ENCODE measurements at places on chromosomes 1 and 21.

- no peak for DNase-seq
These were observed 444.0 kb downstream of the SMYD3 start for GRCh38 chr1:246063013-246063616.

DNA sequence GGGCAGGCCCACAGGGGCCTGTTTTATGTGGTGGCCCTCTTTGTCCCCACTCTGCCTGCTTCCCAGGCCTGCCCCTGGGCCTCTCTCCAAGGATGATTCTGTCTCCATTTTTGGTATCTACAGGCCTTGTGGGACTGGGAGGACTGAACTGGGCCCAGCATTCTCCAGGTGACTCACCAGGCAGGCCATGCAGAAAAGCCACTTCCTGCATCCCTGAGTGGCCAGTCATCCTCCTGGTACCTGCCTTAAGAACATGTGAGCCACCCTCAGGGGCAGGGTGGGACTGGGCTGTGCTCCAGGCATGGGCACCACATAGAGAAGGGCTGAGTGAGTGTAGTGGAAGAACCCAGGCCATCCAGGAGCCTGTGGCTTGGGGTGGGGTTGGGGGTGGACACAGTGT, 20.0 kb upstream of the BCAR3 start:
- DNase-seq, result no peak

DNA sequence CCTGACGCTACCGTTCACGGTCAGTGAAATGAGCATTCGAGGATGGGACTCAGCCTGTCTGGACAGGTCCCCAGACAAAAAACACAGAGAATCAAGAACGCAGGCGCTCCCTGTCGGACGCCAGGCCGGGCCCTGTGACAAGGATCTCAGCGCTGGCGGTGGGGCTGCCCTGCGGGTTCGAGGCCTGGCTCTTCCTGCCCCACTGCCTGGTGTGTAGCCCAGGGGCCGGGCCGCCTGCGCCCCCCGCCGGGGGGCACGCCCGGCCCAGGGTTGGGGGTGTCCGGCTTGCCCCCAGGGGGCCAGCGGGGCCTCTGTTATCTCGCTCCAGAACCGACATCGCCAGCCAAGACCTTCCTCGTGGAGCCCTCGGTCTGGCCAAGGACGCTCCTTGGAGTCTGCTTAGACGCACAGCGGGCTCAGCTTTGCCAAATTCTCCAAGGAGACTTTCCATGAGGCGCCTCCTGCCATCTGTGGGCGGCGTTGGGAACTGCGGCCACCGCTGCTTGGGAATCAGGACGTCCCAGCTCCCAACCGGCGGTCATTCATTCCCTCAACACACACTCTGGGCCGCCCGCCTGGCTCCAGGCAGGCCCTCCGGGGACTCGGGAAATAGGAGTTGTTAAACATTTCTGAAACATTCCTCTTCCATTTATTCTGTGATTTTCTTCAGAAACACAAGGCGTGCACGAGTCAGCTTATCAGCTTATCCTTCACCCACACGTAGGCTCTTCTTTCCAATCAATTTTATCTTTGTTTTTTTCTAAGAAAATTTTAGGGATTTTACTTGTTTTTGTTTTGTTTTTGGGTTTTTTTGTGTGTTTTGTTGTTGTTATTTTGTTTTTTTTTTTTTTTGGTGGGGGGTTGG, 11.3 kb upstream of the RIPK4 start:
- DNase-seq, result no peak

- DNase-seq, result no peak
These were observed 8.3 kb downstream of the SFPQ start for GRCh38 chr1:35184495-35185199.

DNA sequence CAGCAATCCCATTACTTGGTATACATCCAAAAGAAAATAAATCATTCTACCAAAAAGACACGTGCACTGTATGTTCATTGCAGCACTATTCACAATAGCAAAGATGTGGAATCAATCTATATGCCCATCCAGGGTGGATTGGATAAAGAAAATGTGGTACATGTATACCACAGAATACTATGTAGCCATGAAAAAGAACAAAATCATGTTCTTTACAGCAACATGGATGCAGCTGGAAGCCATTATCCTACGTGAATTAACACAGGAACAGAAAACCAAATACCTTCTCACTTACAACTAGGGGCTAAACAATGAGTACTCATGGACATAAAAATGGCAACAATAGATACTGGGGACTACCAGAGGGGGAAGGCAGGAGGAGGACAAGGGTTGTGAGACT, 147.3 kb downstream of the TIAM1 start:
- no peak for DNase-seq

GRCh38 chr1:214361636-214362035, 80.7 kb downstream of the SMYD2 start:
- no peak for DNase-seq

DNA sequence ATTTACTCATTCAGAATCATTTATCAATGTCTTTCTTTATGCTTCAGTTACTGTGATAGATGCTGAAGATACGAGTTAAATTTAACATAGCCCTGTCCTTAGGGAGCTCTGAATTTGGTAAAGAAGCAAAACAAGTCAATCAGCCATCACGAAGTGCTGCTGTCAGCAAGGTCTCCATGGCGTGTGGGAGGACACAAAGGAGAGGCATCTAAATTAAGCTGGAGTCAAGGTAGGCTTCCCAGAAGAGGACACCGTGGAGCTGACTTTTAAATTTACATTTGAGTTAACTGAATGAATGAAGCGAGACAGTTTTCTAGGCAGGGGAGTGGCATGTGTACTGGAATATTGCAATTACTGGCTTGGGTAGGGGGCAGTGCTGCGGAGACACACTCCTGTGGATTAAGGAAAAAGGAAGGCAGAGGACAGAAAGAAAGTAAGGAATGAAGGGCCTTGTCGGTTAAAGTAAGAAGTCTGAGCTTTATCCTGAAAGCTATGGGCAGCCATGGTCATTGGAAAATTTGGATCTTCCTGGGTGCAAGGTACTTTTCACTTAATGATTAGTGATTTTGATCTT, 41.3 kb upstream of the C1orf87 start:
- DNase-seq, result no peak

- DNase-seq, result no peak
These were observed 897.2 kb downstream of the ADGRL2 start for GRCh38 chr1:82697965-82698364.

GRCh38 chr21:35601211-35601610, 459.1 kb downstream of the SETD4 start:
- no peak for DNase-seq

- DNase-seq, result no peak
These were observed 55.7 kb downstream of the WDR3 start for GRCh38 chr1:117985239-117985638.

All from CD8-positive, alpha-beta memory T cell (primary cell).